ENCODE measurements at places on chromosomes 6 and 20. TPM values are rescaled to one million over a fixed set of nuclear protein-coding genes. Genes with fewer than 3 reads are reported as not detected.

GRCh38 chr6:704046-704445 lies 11.1 kb upstream of the EXOC2 start:
- peak; percentile 28 for DNase-seq

DNA sequence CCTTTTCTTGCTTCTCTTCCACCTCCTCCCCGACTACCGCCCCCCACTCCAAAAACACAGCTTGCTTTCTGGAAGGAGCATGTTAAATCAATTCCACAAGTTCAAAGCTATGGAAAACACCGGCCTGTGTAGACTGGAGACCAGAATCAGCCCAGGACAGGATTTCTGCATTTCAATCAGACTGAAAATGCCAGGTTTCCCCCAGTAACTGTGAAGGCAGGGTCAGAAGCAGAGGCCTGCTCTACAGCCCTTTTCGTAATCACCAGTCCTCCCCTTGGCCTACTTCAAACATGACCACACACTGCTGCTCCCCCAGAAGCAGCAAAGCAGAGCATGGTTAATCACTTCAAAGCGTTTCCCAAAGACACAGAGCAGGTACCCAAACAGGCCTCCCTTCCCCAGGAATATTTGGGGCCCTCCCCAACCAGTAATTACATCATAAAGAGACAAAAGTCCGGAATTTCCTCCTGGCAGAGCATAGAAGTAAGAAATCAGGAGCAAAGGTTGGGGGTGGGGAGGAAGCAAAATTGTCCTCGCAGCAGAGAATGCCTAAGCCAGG lies 38.4 kb downstream of the ZMYND8 start:
- peak; percentile 88 for DNase-seq

DNA sequence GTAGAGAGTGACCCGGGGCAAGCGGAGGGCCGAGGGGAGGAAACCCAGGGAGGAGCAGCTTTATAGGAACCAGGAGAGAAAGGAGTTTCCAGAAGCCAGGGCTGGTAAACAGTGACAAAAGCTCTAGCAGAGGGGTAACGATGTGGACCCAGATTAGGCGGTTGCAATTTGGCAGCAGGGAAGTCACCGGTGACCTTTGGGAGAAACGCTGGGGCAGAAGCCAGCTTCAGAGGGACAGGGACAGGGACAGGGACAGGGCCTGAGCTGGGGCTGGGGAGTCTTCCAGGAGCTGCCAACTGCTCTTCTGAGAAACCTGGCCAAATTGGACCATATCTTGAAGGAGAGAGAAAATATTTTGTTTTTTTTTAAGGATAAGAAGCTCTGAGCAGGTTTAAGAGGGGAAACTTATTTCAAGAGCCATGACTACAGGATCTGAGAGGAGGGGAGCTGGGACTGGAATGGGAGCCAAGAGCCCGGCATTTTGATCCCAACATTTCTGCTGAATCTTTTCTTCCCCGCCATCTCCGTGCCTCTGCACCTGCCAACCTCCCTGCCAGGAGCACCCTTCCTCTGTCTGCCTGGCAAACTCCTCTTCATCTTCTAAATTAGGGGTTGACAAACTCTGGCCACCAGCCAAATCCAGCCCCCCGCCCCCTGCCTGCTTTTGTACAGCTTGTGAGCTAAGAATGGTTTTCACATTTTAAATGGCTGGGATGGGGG lies 22.6 kb upstream of the PREX1 start:
- no peak for DNase-seq

TBX18 gene
- 0.12 TPM for polyA plus RNA-seq

- DNase-seq = no peak
These were observed 423.2 kb downstream of the PREX1 start for GRCh38 chr20:48404598-48404997.

GRCh38 chr6:162153120-162153519 lies 574.4 kb downstream of the PRKN start:
- no peak for DNase-seq

DNA sequence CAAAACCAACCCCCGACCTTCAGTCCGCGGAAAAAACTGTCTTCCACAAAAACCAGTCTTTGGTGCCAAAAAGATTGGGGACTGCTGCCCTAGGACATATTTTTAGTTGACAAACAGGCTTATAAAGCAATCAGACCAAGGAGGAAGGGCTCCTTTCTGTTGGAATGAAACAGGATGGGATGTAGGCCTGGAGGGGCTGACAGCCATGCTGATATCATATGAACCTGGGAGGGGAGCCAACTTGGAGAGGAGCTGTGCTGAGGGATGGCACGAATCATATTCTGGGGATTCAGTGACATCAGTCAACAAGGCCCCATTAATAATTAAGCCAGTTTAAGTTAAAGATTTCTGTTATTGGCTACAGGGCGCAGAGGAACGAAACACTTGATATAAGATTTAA lies 225.4 kb upstream of the TSHZ2 start:
- peak; percentile 32 for DNase-seq

- DNase-seq = no peak
These were observed 994.6 kb upstream of the ADGRB3 start for GRCh38 chr6:67640484-67640883.

STX11 gene
- 2.2 TPM for polyA plus RNA-seq

PDSS2 gene
- 5.6 TPM for polyA plus RNA-seq

DNA sequence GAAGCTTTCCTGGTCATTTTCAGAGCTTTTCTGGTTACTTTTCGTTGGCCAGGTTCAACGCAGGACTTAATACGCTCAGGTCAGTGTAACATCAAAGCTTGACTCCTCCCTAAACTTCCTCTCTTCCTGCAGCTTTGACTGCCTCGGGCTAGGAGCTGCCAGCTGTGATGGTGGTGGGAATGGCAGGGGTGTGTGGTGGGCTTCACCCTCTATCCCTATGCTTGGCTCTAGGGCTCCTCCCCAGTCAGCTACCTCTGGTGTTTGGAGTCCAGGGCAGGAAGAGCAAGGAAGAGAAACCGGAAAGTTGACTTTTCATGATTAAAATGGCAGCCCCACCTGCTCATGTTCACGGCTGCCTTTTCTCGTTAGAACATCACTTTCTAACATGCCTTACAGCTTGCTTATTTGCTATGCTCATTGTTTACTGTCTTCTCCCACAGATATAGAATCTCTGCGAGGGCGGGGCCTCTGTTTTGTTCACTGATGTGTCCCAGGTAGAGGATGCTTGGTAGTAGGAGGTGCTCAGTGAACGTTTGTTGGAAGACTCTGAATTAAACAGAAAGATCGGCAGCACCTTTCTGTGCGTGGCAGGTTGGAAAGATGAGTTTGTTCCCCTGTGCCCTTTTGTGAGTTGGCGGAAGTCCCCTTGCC lies 16.1 kb upstream of the PPP1R14C start:
- DNase-seq = no peak
